ENCODE measurements at places on chromosomes 13 and 19.

GRCh38 chr13:52356327-52356726, 49.6 kb downstream of the THSD1 start:
- ATAC-seq: no peak

DNA sequence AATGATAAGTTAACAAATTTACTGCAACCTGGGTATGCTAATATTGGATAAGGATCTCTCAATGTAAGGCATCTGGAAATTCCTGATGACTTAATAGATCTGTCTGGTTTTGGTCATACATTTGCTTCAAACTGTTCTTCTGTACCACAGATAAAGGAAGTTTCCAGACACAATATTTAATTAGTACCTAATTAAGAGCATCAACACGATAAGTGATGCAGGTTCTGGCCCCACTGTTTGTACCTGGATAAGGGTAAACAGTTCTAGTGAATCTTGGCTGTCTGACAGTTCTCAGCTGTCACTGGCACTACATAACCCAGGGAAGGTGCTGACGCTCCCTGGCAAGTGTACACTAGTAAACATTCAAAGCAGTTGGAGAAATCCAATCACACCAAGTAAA, 165.6 kb downstream of the MZT1 start:
- no peak for ATAC-seq

DNA sequence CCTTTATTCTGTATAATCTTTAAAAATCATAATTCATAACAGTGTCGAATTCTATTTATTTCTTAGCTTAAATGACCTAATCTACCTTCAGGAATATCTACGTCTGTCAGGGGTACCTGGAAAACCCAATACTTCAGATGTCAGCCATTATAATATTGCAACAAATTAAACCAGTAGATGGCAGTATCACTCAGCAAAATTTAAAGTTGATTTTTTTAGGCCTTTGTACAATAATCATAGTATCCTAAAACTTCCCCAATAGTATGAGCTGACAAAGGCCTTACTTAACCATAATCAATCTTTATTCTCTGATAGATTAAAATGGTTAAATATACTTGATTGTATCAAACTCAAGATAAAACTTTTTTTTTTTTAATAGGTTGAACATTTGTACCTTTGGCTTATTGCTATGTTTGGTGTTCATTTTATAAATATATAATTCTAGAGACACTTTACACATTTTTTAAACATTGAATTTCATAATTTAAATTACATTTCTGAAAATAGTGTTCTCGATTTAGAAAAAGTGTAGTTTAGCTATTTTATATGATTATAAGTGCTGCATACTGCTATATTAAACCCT, 830.2 kb upstream of the SPRY2 start:
- no peak for ATAC-seq

GRCh38 chr19:20385061-20385460, 180.5 kb downstream of the ZNF737 start:
- ATAC-seq: no peak

- ATAC-seq: no peak
Measured at GRCh38 chr19:39200066-39200802, 3.5 kb downstream of the NCCRP1 start.

- ATAC-seq: no peak
Measured at GRCh38 chr19:16188521-16188920, 3.3 kb downstream of the FAM32A start.

DNA sequence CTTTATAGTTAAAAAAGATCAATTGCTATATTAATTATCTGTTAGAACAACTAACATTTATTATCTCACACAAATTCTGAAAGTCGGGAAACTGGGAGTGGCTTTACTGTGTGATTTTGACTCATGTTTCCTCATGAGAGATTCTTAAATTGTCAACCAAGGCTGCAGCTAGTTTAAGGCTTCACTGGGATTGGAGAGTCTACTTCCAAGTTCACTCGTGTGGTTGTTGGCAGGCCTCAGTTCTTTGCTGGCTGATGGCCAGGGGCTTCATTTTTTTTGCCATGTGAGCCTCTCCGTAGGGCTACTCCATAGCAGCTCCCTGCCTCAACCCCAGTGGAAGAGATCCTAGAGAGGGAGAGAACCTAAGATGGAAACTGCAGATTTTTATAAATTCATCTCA, 24.5 kb upstream of the LPAR6 start:
- ATAC-seq: no peak
